NCI-H446 (cell line): ENCODE measurements at places on chromosomes 6 and 20.

- no peak for DNase-seq
Observed at GRCh38 chr6:7697432-7697819, 28.5 kb upstream of the BMP6 start.

GRCh38 chr20:40675599-40676221, 13.3 kb downstream of the MAFB start:
- DNase-seq: no peak

- no peak for DNase-seq
Observed at GRCh38 chr6:135281227-135281626, 100.1 kb downstream of the MYB start.

DNA sequence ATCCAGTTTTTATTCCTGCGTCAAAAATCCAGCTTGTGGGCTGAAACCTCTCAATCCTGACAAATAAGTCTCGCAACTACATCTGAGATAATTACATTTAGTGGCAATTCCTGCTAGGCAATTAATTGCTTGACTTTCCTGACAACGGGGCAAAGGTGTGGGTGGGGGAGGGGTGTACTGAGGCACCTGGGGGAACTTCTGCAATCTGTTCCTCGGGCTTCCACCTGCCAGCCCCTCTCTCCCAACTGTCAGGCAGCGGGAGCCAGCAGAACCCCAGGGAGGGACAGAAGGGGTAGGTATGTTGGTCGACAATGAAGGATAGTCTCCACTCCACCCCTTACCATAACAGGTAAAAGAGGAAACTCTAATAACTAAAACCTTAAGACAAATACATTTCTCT, 6.8 kb downstream of the C6orf52 start:
- DNase-seq: no peak

- no peak for DNase-seq
Observed at GRCh38 chr20:43915211-43916072, 790 bp downstream of the TOX2 start.

- no peak for DNase-seq
Observed at GRCh38 chr6:150606168-150606591, 6.5 kb downstream of the PLEKHG1 start.

DNA sequence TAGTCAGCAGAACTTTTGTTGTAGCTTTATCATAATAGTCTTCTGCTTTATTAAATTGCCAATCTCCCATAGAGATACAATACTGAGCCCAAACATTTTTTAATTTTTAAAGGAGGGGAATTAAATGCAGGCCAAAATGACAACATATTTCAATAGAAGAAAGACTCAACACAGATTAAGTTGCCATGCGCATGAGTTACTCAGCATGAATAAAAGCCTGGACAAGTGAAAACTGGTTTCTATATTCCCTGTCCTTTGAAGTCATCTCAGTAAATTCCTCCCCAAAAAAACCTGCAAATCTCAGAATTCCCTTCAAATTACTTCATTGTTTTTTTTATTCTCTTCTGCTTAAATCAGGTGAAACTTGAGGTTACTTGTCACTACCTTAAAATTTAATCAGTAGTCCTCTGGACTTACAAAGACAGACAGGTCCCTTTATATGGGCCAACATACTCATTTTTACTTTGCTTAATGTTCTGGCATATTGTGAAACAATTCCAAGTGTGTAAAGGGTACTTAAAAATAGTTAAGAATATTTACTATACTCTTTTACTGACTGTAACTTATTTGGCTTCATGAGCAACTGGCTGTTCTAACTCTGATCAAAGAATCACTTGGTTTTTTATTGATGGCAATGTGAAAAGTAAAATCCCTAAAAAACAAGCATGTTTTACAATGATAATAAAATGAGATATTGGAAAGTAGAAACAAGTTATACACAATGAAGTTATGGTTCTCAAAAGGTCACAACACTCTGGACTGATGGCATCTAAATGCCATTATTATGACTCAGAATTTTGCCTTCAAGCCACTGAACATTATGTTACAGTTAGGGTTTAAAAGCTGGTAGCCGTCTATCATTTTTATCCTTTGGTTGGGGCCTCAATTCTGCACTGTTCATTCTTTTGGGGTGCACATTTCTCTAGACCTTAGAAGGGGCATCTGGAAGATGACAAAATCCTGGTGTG, 49.9 kb upstream of the COL21A1 start:
- DNase-seq: no peak
